NCI-H460 (cell line): ENCODE measurements at places on chromosomes 7 and 10.

DNA sequence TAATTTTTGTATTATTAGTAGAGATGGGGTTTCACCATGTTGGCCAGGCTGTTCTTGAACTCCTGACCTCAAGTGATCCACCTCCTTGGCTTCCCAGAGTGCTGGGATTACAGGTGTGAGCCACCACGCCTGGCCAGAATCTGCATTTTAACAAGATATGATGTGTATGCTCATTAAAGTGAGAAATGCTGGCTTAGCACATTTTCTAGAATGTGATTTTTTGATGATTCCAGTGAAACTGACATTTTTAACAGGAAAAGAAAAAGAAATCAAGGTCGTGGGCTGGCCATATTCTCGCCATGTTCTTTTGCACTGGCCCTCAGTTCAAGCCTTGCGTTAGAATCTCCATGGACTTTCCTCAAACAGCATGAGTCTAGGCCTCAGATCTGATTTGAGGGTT is 18.1 kb upstream of the TPST1 start:
- DNase-seq: no peak

DNA sequence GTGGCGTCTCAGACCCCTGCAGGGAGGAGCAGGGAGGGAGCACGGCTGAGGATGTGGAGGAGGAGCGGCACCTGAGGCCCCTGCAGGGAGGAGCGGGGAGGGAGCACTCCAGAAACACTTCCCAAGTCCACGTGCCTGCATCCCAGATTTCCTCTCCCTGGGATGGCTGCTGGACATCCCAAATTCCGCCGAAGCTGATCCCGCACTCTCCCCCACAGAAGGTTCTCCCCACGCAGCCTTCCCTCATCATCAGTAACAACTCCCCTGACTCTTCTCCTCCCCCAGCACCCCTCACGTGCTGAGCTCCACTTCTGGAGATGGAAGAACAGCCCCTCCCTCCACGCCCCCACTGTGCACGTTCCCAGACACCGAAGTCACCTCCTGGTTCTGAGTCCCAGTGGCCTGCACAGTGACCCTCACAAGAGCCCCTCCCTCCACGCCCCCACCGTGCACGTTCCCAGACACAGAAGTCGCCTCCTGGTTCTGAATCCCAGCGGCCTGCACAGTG is 17.8 kb upstream of the FOXL3 start:
- no peak for DNase-seq

DNA sequence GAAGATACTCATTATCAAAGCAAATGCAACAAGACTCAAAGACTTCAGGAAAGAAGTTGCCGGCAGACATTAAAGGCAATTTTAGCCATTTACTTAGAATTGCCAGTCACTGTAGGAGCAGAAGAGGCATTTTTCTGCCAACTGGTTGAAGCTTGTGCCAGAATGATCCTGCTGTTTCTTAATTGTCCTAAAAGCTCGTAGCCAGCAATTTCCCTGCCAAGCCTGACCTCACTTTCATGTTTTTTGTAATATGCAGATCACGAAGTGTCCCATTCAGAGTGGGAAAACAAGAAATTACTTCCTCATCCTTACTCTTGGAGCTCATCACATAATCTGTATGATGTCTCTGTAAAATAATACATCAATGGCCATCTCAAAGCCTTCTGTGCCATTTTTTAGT is 130.9 kb upstream of the ANKRD1 start:
- DNase-seq: no peak

DNA sequence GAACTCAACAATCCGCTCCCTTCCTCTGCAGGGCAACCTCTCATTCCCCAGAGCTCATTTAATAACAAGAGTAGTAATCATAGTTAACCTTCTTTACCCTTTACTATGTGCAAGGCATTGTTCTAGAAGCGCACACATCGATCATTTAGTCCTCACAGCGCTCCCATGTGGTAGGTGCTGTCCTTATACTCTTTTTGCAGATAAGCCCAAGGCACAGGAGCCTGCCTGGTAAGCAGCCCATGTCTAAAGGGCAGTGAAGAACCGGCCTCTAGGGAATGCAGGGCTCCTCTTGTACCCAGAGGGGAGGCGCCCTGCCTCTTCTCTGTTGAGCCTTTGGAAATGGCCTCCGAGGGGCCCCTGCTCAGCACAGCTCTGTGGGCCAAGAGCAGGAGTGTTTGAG is 14.3 kb downstream of the CHST3 start:
- DNase-seq: no peak

GRCh38 chr10:100731407-100732240 is 13.8 kb upstream of the PAX2 start:
- no peak for DNase-seq

- no peak for DNase-seq
Measured at GRCh38 chr10:96578022-96578421, 8.8 kb downstream of the TM9SF3 start.

DNA sequence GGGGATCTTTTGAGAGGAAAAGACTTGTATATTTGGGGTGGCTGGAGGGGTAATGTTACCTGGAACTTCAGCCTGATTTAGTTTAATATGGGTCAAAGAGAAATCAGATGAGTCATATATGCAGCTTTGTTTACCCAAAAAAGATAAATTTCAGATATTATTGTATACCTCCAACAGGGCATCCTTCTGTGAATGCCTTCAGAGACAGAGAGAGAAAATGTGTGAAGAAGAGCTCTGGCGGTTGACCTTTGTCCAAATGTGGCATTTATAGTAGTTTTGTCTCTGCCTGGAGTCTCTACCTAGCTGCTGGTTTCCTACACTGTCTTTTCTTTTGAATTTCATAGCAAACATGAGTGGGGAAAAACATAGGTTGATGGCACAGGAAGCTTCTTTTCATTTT is 21.6 kb downstream of the LRMDA start:
- no peak for DNase-seq

- DNase-seq: no peak
Measured at GRCh38 chr10:35307297-35307696, 29.0 kb upstream of the CCNY start.

DNA sequence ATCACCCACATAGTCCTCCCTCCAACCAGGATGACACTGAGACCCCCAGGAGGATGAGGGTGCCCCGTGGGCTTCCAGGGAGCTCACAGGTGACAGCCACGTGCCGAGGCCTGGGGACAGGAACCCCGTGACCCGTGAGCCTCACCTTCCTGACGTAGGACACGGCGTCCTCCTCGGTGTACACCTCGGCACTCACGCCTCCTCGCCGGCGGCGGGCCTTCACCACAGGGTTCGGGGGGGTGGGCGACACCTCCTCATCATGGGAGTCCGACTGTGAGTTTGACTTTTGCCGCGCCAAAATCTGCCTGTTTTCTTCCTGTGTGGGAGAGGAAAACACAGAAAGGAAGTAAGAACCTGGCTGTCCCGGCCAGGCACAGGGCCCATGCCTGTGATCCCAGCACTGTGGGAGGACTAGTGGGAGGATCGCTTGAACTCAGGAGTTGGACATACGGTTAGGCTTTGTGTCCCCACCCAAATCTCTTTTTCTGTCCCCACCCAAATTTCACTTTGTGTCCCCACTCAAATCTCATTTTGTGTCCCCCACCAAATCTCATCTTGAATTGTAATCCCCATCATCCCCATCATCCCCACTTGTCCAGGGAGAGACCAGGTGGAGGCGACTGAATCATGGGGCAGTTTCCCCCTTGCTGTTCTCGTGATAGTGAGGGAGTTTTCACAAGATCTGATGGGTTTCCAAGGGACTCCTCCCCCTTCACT is 45.9 kb upstream of the DNAAF5 start:
- no peak for DNase-seq

GRCh38 chr10:50416181-50416824 is 165.0 kb upstream of the ASAH2 start:
- no peak for DNase-seq

DNA sequence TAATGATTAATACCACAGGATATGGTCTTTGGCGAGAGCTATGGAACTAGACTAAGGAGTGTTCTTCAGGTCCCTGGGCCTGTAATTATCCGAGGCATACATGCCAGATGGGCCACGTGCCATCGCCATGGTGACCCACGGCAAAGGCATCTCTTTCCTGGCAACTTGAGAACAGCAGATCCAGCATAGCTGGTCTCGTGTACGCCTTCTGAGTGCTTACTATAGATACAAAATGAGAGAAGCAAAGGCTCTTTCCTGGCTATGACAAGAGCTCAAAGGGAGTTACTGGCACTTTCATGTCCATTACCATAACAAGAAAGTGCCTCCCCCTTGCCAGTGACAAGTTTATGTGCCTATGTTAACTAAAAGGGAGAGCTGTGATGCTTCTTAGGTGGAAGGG is 26.0 kb upstream of the GLI3 start:
- no peak for DNase-seq

DNA sequence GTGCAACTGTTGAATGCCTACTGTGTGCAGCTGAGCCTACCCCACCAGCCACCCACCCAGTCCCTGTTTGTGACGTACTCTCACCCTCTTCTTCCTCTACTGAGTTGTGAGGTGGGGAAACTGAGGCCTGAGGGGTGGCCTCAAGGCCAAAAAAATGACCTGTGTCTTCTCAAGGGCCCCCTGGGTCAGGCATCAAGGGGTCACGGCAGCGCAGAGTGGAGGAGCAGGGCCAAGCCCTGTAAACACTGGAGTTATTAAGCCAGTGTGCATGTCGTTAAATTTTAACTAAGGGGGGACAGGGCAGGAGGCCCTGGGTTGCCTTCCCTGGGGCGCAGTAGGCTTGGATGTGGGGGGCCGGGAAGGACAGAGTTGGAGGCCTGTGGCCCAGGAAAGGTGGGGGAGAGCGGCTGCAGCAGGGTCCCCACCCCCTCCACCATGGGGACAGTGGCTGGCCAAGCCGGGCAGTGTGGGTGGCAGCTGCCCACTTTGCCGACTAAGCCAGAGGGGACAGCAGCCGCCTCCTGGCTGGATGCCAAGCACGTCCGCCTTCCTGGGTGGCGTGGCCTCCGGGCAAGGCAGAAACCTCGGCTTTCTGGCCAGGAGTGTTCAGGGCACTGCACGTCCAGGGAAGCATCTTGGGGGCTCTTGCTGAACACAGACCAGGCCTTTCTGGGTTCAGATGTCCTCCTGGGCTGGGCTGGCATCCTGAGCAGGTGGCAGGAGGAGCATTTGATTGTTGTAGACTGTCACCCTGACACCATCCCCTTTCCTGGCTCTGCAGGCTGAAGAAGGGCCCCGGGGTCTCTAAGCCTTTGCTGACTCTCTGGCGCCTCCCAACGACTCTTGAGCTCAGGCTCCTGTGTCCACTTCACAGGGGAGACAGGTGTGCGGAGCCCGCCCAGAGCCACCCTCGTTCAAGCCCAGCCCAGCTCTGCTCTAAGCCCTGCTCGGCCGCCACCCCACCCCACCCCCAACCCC is 1.9 kb downstream of the SLC29A4 start:
- DNase-seq: no peak

- no peak for DNase-seq
Measured at GRCh38 chr10:119343011-119343601, 135.7 kb downstream of the GRK5 start.

DNA sequence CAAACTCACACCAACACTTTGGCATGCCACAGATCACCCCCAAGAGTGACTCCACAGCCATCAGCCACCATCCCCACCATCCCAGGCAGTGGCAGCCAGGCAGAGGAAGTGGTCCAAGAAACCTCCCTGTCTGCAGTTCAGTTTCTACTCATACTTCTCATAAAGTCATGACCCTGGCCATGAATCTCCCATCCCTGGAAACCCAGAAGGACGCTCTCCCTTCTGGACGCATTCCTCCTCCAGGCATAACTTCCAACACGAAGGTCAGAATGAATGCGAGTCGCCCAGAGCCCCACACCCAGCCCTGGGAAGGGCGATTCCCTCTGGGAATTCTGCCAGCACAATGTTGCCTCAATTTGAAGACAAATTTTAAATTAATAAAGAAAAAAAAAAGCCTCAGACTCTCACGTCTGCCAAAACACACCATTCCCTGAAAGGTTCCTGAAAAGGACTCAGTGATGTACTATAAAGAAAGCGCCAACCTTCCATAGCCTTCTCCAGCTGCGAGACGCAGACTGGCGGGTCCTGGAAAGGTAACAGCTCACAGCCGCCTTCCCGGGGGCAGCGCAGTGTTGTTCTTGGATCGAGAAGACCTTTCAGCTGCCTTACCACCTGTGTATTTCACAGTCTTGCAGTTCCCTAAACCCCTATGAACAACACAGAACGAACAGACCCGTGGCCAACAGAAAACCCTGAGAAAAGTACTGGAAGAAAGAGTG is 307.6 kb downstream of the FRMD4A start:
- DNase-seq: no peak

GRCh38 chr10:126199221-126199998 is 188.9 kb downstream of the ADAM12 start:
- DNase-seq: peak; percentile 33

DNA sequence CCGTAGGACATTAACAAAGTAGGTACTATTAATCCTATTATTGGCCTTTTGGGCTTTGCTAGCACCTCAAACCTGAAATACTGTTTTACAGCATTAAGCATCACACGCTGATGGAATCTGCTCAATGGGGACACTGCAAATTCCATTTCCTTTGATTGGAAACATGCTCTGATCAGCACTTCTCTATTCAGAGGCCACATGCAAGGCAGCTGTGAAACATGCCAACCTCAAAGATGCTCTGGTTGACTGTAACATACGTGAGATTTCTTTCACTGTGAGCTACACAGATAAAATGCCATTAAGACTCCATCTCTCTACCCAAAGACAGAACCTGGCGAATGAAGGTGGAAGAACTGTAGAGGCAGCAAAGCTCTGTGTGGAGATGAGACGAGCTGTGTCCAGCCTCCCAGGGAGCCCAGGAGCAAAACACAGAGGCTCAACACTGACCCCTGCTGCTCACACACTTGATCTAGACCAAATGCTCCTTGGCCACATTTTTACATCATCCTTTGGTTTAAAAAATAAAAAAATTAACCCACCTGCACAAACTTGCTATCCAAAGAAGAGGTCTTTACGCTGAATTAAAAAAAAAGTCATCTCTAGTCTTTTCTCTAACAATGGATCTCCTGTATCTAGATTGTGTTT is 8.0 kb downstream of the RSU1 start:
- DNase-seq: peak; percentile 30

GRCh38 chr7:78760620-78761355 is 692.7 kb downstream of the MAGI2 start:
- no peak for DNase-seq

DNA sequence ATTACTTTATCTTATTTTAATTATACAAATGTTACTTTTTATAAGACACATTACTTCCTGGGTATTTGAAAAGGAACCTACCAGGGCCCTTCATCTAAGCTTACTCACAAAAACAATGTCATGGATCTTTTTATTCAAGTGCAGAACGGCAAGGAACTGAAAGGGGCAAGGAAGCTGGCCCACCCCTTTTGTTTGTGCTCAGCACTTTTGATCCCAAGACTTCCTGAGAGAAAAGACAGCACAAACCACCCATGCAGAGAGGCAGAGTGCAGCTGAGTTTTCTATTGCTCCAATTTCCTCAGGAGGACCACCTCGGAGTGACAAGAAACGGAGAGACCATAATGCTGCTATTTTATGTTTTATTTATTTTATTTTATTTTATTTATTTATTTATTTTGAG is 232.0 kb upstream of the NRP1 start:
- no peak for DNase-seq

- DNase-seq: no peak
Measured at GRCh38 chr7:14936554-14936953, 34.0 kb upstream of the DGKB start.
